ENCODE measurements at places on chromosomes 13 and 19. TPM values are rescaled to one million over a fixed set of nuclear protein-coding genes. Genes with fewer than 3 reads are reported as not detected.

GRCh38 chr13:106401081-106401480, 134.4 kb downstream of the EFNB2 start:
- DNase-seq, result no peak

DNA sequence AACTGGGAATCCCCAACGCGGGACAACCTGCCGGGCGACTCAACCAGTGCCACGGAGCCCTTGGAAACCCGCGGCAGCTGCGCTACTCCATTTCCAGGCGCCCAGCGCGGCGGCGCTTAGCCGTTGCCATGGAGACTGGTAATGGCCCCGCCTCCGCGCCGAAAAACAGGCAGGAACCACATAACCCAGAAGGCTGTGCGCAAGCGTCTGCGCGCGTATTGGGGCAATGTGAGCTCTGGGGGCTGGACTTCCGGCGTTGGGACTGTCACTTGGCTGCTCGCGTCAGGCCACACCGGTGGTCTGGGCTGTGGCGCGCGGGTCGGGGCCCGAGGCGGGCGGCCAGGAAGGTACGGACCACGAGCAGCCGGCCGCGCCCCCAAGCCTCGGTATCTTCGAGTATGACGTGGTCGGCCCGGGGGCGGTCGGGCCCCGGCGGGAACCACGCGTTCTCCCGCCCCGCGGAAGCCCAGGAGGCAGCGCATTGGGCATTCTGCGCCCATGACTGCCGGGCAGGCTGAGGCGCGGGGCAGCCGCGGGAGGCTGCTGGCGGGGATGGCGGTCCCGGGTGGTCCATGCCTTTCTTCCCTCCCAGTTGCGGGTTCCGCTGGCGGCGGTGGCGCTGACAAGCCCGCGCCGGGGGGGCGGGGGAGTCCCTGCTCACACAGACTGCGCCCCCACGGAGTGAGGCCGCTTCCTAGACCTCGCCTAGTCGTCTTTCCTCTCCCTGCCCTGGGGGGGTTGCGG, at the start of gene ZNF324B:
Gene ZNF324B, plus strand, starts transcription at position 265 of the 744 bp plus-strand sequence. CDS start 2,080 bp downstream, outside the sequence.
- DNase-seq, result peak; percentile 96

SIX5 gene
- total RNA-seq, result 18.1 TPM

TUBA3C gene
- not detected for total RNA-seq

- no peak for DNase-seq
Measured at GRCh38 chr13:30864433-30865122, 41.5 kb upstream of the MEDAG start.

DNA sequence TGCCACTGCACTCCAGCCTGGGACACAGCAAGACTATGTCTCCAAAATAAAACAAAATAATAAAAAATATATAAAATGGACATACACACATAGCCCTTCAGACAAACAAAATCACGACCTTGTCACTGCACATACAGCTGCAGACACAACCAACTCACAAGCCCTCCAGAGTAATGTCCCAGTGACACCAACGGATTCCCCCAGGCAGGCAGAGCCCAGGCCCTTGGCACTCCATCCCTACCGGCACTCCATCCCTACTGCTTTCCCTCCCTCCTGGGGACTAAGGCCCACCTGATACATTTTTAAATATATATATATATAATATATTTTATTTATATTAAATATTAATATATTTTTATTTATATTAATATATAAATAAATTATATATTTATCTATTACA, 18.5 kb downstream of the ZNF101 start:
- DNase-seq, result no peak

GRCh38 chr13:94559222-94559795, 36.6 kb downstream of the TGDS start:
- DNase-seq, result no peak

DNA sequence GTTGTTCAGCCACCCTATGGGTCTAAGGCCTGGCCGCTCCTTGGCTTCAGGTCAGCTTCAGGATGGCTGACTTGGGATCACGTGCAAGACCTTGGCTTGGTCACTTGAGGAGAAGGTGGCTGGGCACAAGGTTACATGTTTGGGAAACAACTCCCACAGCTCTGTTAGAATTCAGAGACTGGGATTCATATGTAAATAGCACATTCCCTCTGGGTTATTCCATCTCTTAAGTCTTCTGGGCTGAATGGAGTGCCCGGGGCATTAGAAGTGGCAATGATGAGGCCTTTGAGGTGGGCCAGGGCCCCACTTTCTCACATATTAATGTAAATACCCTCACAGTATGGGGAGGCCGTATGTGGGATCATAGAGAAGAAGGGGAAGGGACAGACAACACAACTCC, 150.9 kb downstream of the EFNB2 start:
- no peak for DNase-seq

ICAM4 gene
- 1.0 TPM for total RNA-seq

SLC10A2 gene
- not detected for total RNA-seq

ANGPTL8 gene
- not detected for total RNA-seq

SYT5 gene
- total RNA-seq, result not detected

- DNase-seq, result no peak
Measured at GRCh38 chr13:80123945-80124344, 217.0 kb downstream of the SPRY2 start.

GRCh38 chr13:51820016-51820597, 16.1 kb upstream of the DHRS12 start:
- DNase-seq, result no peak

GRCh38 chr19:2282062-2282861, at the start of gene PEAK3:
PEAK3 (minus strand) TSS chr19:2282175; CDS start chr19:2280931, 1,244 bp downstream.
- DNase-seq, result peak; percentile 75

DNA sequence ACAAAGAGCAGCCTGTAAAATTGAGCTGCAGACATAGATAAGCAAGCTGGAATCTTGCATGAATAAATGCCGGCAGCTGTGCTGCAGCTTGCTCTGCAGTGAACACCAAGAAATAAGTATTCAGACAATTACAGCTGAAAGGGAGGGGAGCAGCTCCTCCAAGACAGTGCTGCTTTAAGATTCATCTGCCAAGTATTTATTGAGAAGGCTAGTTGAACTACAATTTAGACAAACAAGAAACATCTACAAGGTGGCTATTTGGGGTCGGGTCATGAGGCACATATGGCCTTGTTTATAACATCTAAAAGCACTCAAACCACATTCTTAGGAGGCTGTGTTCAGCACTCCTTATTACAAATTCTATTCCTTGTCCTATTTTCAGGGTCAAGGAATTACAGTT, 34.9 kb downstream of the ZNF726 start:
- no peak for DNase-seq
